ENCODE measurements at places on chromosomes 12 and 14. TPM values are rescaled to one million over a fixed set of nuclear protein-coding genes. Genes with fewer than 3 reads are reported as not detected.

DNA sequence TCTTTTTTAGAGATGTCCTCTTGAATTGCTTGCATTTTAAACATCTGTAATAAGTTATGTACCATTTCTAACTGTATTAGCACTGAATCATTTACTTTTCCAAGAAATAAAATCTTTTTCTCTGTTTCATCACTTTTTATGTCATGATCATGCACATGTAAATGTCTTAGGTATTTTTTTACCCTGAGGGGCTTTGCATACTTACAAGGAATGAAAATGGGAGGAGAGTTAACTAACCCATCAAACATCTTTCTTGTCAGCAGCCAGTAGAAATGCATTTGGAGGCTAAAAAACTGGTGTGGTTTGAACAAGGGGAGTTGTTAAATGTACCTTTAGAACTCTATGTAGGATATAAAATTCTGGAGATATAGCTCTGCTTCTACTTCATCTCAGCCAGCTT lies 1080.3 kb downstream of the GALC start:
- no peak for DNase-seq

GRCh38 chr12:31205054-31205453 lies 120.9 kb downstream of the SINHCAF start:
- DNase-seq, result no peak

- DNase-seq, result no peak
Measured at GRCh38 chr12:122975790-122976647, 975 bp downstream of the OGFOD2 start.

DNA sequence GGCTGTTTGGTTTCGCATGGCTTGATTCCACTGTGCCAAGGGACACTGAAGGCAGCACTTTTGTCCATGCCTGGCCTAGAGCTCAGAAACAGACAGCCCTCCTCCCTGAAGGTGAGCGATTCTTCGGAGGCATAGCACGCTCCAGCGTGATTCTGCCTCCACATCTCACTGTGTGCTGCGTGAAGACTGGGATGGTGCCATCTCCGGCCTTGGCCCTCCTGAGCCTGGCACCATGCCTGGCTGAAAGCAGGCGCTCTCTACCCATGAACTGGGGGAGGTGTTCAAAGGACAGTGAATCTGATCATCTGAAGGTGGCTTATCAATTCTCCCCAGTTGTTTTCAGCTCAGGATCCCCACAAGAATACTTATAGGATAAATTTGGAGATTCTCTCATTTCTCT lies 187.4 kb downstream of the TTC7B start:
- DNase-seq, result no peak

DNA sequence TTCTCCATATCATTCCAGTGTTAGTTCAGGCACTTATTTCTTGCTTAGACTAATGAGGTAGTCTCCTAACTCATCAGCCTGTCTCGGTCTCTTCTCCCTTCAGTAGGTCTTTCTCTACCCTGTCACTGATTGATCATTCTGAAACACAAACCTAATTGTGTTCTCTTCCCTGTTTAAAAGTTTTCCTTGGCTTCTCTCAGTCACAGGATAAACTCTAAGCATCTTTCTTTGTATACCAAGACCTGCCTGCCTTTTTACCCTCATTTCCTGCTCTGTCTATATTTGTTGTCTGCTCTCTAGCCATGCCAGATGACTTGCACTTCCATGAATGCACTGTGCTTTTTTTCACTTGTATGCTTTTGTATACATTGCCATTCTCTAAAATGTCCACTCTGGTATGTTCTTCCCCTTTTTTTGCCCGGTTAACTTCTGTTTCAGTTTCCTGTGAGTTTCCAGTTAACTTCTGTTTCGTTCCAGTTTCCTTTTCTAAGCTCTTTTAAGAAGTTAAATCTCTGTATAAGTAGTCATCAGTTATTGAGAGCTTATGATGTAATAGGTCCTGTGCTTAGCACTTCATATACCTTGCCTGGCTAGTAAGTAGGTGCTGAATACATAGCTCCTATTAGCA lies 12.8 kb downstream of the DIP2B start:
- DNase-seq, result no peak

The KLRG1 gene
- 1.6 TPM for total RNA-seq

The FOXG1 gene
- total RNA-seq, result not detected

Data from activated naive CD4-positive, alpha-beta T cell treated with anti-CD3 and anti-CD28 coated beads, Interleukin-2, amount 50 U/mL, for 72 hours (primary cell).